ENCODE measurements at places on chromosomes 2 and 18.

DNA sequence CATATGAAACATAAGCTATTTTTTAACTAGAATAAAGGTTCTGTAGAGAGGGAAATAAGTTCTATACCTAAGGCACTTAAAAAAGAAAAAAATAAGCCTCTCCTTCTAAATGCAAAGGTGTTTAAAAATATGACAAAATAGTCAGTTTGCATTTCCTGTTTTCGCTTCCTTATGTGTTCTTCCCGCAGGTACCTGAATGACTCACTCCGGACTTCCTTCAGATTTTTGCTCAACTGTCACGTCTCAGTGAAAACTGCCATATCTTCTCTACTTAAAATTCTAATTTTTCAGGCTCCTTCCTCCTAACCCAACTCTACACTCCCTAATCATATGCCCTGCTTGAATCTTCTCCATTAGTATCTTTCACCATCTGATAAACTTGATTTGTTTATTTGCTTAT lies 1333.1 kb downstream of the LRP1B start:
- no peak for DNase-seq

GRCh38 chr2:57890464-57890863 lies 156.1 kb upstream of the VRK2 start:
- DNase-seq = no peak

DNA sequence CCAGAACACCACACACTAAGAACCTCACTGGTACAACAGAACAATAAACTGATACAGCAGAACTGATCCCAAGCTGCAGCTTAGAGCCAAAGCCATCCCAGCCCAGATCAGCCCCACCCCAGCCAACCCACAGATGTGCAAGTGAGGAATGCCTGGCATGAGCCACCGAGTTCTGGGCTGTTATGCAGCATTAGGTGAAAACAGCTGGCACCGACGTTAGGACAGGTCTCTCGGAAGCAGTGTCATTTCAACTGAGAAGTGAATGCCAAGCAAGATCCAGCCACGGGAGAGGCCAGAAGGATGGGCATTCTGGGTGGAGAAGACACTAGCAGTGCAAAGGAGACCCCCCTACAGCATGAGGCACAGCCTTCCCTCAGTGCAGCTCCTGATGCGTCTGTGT lies 38.9 kb downstream of the ADCY3 start:
- no peak for DNase-seq

GRCh38 chr2:8322634-8323033 lies 359.2 kb upstream of the ID2 start:
- no peak for DNase-seq

DNA sequence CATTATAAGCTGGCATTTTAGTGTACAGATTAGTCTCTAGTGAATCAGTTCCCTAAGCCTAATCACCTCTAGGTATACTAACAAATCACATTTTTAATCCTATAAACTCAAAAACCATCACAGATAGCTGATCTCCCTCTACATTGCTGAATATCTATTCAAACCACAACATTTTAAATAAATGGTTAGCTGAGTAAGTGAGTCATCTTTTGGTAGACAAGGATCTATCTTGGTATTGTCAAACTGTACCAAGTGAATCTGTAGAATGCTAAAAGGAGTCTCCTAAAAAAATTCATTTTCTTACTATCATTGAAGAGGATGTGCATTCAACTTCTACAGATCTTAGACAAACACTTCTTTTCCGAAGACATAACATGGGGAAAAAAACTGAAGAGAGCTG lies 40.7 kb downstream of the INO80D start:
- DNase-seq = no peak

- no peak for DNase-seq
These were observed 1.1 kb upstream of the MTA3 start for GRCh38 chr2:42567364-42567763.

- DNase-seq = no peak
These were observed 215.6 kb upstream of the PID1 start for GRCh38 chr2:229486673-229487072.

GRCh38 chr2:8408560-8409460 lies 273.0 kb upstream of the ID2 start:
- no peak for DNase-seq

GRCh38 chr2:28602751-28603639 lies 107.1 kb downstream of the PLB1 start:
- no peak for DNase-seq

GRCh38 chr18:70382017-70382416 lies 93.2 kb downstream of the SOCS6 start:
- DNase-seq = no peak

DNA sequence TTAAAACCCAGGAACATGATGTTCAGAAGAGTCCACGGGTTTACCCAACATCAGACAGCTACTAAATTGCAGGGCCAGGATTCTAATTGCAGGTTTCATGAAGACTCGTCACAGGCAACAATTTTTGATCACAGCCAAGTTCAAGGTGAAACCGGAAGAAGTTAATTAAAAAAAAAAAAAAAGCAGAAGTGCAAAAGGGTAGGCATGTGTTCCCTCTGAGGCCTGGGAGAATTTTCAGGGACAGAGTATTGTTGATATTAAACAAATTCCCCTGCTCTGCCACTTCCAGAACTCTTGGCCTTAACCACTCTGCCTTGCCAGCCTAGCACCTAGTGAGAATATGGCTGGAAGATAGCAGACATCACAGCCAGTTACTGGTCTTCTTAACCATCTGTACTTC lies 99.4 kb upstream of the TRIB2 start:
- DNase-seq = no peak

GRCh38 chr18:12652861-12653401 lies 5.0 kb downstream of the SPIRE1 start:
- no peak for DNase-seq

GRCh38 chr2:169365029-169365480 lies 2.7 kb upstream of the LRP2 start:
- DNase-seq = no peak

DNA sequence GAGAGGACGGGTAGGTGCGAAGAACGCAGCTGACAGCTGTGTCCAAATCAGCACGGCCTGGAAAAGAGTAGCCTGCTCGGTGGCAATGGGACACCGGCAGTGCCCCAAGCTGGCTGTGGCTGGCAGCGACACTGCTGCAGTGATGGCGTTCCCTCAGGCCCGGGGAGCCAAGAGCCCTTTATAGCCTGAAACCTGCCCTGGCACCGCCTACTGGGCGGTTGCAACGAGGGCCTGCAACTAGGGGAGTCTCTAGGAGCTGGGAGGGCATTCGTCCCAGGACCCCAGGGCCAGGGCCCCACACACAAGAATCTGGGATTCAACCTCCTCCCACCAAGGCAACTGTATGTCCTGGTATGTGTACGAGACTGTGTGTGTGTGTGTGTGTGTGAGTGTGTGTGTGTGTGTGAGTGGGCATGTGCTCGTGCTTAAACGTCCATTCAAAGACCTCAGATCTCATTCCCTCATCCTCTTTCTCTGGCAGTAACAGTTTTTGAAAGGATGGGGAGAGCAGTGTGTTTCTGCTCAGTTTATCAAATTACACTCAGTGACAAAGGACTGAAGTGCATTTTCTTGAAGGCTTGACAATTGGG lies 6.8 kb upstream of the CYP26B1 start:
- DNase-seq = no peak

- DNase-seq = no peak
These were observed 80.5 kb upstream of the FRZB start for GRCh38 chr2:182946958-182947369.

DNA sequence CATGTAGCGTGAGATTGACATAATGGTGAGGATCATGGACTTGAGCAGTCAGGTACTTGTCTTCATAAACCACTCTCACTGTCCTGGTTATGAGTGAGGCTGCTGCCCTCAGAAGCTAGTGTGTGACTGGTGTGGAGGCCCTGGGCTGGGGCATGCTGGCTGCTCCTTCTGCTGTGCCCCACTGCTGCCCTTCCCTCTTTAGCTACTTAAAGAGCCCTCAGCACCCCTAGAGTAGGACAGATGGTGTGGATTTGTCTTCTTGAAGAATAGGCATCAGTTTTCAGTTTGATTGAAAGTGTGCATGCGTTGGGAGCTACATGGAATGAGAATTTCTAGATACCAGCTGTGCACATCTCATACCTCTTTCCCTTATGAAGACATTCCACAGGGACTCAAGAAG lies 15.4 kb downstream of the CPLX4 start:
- no peak for DNase-seq

- no peak for DNase-seq
These were observed 272.5 kb downstream of the ZNF407 start for GRCh38 chr18:74869904-74870863.

GRCh38 chr2:3952866-3953516 lies 249.6 kb downstream of the DCDC2C start:
- DNase-seq = no peak

- peak; percentile 4 for DNase-seq
These were observed 20.2 kb downstream of the IL18RAP start for GRCh38 chr2:102442967-102443828.

- no peak for DNase-seq
These were observed 549.9 kb upstream of the ACVR2A start for GRCh38 chr2:147294825-147295392.

- no peak for DNase-seq
These were observed 18.8 kb upstream of the FN1 start for GRCh38 chr2:215454519-215455246.

DNA sequence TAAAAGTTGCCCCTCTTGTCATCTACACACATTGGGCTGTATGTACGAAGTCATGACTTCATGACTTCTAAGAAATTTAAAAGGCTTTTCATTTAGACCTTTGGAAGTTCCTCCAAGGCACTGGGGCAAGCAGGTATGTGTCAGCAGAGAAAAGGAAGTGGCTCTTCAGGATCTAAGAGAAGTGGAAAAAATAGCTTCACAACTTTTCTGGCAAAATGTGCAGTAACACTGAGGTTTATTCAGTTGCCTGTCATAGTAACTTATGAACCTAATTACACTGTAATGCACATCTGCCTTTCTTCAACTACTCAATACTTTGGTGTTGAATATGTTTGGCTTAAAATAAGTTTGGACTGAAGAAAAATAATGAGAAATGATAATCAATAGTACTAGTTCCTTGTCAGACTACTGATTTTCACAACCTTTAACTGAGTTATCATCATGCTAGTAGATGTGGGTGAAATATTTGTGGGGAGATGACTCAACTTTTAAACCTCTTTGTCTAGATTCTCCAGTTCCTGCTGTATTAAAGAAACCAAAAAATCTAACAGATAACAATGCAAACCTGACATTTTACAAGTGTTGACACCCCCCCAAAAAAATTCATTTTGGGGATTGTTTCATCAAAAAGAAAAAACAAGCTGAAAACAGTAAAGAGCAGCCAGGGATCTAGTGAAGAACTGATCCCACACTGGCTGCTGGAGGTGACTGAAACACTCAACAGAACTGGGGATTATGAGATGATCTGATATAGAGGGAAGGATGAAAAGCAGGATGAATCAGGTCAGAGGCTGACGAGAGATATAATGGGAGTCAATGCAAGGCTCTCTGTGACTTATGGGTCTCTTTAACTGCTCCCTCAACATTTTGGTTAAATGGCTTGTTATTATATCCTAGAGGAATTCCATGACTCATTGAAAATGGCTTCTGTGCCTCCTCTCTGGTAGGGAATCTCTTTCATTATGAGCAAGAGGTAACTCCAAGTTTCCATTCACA lies 84.6 kb downstream of the COLEC12 start:
- no peak for DNase-seq

DNA sequence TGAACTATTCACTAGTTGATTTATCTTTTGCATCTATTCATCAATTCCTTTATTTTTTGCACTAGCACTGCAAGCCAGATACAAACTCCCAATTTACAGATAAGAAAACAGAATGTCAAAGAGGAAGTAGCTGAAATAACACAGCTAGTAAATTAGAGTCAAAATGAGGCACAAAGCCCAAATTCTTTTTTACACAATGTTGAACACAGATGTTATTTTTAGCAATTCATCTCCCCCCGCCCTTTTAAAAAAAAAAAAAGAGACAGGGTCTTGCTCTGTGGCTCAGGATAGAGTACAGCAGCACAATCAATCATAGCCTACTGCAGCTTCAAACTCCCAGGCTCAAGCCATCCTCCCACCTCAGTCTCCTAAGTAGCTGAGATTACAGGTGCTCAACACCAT lies 127.8 kb downstream of the CCBE1 start:
- DNase-seq = no peak

GRCh38 chr2:125471963-125472362 lies 1184.0 kb upstream of the GYPC start:
- DNase-seq = no peak

DNA sequence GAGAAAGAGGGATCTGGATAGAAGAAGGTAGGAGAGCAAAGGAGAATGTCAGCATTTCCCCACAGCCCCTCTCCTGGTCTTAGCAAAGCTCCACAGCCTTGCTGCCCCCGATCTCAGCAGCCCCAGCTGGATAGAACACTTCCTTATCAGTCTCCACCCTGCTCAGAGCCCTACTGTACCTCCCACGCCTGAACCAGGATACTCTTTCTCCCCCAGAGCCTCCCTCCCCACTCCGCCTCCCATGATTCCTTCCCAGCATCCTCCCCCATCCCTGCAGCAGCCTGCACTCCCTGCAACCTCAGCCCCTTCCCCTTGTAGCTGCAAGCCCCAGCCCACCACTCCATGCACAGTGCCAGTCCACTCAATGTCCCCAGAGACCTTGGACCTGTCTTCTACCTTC lies 25.8 kb downstream of the PLB1 start:
- no peak for DNase-seq

GRCh38 chr2:64640153-64641044 lies 13.3 kb downstream of the SERTAD2 start:
- DNase-seq = no peak

DNA sequence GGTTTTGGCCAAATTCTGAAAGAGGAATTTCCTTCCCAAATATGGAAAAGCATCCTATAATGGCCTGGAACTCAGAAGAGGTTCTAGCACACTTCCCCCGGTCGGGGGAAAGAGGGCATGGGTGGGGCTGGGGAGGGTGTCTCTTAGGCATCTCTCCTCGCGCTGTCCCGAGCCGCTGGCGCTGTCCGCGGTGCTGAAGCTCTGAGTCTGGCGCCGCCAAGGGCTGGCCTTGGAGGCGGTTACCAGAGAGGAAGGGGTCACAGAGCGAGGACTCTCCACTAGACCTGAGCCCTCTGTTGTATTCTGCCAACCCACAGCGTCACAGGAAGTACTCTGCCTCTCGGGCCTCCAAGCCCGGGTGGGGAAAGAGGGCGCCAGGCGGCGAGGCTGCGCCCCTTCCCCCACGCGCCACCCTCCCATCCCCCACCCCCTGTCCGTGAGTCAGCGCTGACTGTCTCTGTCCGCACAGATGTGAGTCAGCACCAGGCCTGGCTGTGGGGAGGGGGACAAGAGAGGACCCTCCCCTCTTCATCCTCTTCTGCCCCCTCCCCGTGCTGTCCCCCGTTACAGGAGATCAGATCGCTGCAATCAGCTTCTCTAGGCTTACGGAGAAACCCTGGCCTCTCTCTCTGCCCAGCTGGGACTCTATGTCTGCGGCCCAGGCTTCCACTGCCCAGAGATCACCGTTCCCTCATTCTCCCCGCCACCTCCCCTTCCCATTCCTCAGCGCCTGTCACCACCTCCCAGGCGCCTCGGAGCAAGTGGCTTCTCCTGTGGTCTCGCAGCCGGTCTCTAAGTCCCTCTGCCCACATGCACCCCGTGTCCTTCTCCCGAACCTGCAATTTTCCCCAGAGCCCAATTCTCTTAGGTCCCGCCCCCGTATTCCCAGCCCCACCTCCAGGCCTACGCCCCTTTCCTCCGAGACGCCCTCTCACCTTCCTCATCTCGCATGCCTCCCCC lies 779 bp downstream of the PTPRN start:
- DNase-seq = no peak

GRCh38 chr2:39024833-39025232 lies 96.0 kb downstream of the SOS1 start:
- DNase-seq = no peak

- DNase-seq = peak; percentile 13
These were observed 93.0 kb upstream of the SLC39A10 start for GRCh38 chr2:195563857-195564512.

All from stimulated activated CD4-positive, alpha-beta T cell treated with anti-CD3 and anti-CD28 coated beads, Interleukin-1b, Interleukin-23, amount 100 ng/mL, for 1 hour (primary cell).